Heart left ventricle (tissue), 16 donors: ENCODE measurements at places on chromosomes 6 and 20. TPM values are rescaled to one million over a fixed set of nuclear protein-coding genes. Genes with fewer than 3 reads are reported as not detected.

GRCh38 chr20:50346374-50347283, 156.0 kb downstream of the CEBPB start:
- H3K36me3 ChIP-seq = no peaks in the 10 kb centered on the region
- peak; percentile 92 for DNase-seq
- H3K4me1 ChIP-seq = peaks cover 72% of the 10 kb centered on the region
- H3K27me3 ChIP-seq = no peaks in the 10 kb centered on the region

The KIF25 gene
- not detected for total RNA-seq

DNA sequence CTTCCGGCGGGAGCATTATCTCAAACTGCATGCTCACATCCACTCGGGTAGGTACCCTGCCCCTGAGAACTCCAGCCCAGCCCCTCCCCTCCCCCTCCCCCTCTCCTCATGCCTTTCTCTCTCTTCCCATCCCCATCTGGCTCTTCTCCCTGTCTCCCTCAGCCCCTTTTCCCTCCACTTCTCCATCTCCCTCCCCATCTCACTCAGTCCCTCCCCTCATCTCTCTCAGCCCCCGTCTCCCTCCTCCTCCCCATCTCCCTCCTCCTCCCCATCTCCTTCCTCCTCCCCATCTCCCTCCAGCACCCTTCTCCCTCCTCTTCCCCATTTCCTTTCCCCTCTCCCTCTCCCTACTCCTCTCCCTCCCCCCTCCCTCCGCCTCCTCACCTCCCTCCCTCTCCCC, 27.3 kb upstream of the CHMP4B start:
- DNase-seq = no peak
- H3K4me1 ChIP-seq = no peaks in the 10 kb centered on the region
- no peak overlapping the region for H3K4me3 ChIP-seq
- H3K36me3 ChIP-seq = peaks cover 18% of the 10 kb centered on the region

DNA sequence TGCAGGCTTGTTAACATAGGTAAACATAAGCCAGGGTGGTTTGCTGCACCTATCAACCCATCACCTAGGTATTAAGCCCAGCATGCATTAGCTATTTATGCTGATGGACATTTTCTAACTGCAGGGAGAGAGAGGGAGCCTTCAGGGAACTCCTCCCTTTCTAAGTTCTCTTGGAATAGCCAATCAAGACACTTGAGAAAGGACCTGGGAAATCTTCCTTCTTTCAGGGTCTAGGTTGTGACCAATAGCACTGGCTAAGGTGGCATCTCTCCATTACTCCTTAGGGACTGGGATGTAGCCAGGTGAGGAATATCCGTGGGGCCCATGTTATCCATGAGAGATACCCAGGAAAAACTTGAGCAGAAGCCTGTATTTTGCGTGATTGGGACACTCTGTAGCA, 849.6 kb upstream of the MAP3K7 start:
- DNase-seq = no peak
- no peaks in the 10 kb centered on the region for H3K36me3 ChIP-seq
- H3K27me3 ChIP-seq = no peaks in the 10 kb centered on the region
- no peaks in the 10 kb centered on the region for H3K4me1 ChIP-seq
- no peak overlapping the region for H3K27ac ChIP-seq

- H3K27ac ChIP-seq = peak overlapping the region; percentile 3
- no peak overlapping the region for H3K4me3 ChIP-seq
Observed at GRCh38 chr6:129748901-129749748, 39.1 kb upstream of the ARHGAP18 start.

- no peak for DNase-seq
- peaks cover 4% of the 10 kb centered on the region for H3K27me3 ChIP-seq
- H3K4me1 ChIP-seq = peaks cover 5% of the 10 kb centered on the region
Observed at GRCh38 chr6:27332692-27333641, 20.9 kb upstream of the POM121L2 start.

The HLA-DPB1 gene
- total RNA-seq = 146 TPM

The CCN5 gene
- total RNA-seq = 34.7 TPM

DNA sequence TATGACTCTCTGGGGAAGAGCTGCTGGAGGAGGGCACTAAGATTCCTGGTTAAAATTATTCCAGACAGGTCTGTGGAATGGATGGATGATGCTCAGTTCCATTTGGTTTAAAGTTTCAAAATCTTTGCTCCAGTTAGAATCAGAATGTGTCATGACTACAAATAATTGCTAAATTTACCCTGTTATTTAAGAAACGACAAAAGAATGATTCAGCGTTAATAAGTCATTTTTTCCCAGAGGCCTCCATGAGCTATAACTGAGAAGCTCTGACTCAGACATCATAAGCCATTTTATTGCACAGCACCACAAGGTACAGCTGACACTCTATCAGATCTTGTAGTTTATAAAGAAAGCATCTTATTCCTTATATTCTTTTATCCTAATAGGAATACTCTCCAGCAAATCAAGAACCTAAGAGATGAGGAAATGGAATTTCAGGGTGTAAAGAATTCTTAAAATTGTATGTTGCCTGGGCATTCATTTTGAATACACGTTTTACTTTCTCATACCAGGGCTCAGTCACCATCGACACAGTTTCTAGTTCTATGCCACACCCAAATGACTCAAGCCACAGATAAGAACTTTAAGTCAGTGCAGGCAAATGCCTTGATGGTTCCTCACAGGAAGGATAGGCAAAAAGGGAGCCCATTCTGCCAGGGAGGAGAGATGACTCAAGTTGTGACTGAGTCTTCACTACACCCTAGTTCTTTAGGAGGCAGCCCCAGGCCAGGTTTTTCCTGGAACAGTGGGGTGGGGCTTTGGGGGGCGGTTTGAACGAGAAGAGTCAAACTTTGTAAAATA, 636.0 kb downstream of the MMUT start:
- DNase-seq = no peak
- no peak overlapping the region for H3K4me3 ChIP-seq
- no peak overlapping the region for H3K27ac ChIP-seq
- H3K4me1 ChIP-seq = no peaks in the 10 kb centered on the region

The CASS4 gene
- 3.8 TPM for total RNA-seq

DNA sequence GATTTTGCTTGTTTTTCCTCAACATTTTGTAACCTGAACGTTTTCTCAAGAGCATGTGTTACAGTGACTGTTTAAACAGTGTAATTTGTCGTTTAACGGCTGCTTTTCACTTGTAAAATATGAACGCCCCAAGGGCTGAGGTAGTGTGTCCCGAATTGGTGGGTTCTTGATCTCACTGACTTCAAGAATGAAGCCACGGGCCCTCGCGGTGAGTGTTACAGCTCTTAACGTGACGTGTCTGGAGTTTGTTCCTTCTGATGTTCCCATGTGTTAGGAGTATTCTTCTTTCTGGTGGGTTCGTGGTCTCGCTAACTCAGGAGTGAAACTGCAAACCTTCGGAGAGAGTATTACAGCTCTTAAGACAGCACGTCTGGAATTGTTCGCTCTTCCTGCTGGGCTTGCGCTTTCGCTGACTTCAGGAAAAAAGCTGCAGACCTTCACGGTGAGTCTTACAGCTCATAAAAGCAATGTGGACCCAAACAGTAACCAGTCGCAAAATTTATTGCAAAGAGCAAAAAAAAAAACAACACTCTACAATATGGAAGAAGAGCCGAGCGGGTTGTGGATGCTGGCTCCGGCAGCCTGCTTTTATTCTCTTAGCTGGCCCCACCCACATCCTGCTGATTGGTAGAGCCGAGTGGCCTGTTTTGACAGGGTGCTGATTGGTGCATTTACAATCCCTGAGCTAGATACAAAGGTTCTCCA, 25.1 kb upstream of the TRIM27 start:
- H3K4me3 ChIP-seq = no peak overlapping the region
- H3K36me3 ChIP-seq = no peaks in the 10 kb centered on the region
- H3K27ac ChIP-seq = no peak overlapping the region
- no peak for DNase-seq
- no peaks in the 10 kb centered on the region for H3K27me3 ChIP-seq
- no peaks in the 10 kb centered on the region for H3K4me1 ChIP-seq

The CALHM4 gene
- not detected for total RNA-seq

DNA sequence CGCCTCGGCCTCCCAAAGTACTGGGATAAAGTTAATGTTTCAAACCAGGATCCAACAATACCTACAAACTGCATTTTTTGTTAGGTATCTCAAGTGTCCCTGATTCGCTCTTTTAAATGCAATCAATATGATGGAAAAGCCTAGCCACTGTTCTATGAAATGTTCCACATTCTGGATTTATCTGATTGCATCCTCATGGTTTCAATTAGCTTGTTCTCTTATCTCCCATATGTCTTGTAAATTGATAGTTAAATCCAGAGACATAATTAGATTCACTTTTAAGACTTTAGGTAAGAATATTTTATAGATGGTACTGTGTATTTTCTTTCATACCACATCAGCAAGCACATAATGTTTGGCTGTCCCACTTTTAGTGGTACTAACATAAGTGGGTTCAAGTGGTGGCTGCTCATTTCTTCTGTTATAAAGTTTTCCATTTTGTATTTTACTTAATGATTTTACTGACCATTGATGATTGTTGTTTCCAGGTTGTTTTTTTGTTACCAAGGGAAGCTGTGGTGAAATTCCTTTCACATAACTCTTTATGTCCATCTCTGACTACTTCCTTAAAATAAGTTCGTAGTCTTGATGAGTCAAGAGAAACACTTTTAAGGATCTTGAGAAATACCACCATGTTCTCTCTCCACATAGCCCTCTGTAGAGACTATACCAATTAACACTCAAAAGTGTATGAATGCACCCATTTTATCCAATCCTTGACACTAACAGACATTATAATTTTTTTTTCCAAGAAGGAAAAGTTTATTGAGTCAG, 40.5 kb downstream of the RNGTT start:
- H3K4me3 ChIP-seq = no peak overlapping the region
- H3K27me3 ChIP-seq = no peaks in the 10 kb centered on the region
- H3K36me3 ChIP-seq = peaks cover 4% of the 10 kb centered on the region
- DNase-seq = no peak
- no peak overlapping the region for H3K27ac ChIP-seq

DNA sequence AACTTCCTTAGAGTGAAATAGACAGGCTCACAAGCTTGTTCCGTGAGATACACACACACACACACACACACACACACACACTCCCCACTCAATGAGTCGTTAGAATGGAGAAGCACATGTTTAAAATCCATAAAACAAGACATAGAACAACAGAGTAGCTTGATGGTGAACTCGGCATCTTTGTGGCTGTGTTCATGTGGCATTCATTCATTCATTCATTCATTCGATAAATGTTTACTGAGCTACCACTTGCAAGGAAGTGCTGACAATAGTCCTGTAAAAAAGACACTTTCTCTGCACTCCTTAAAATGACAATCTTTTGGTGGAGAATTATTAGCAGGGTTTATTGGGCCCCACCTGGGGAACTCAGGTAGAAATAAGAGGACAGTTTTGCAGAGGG, 242.0 kb downstream of the FOXA2 start:
- no peak overlapping the region for H3K27ac ChIP-seq
- H3K27me3 ChIP-seq = peaks cover 33% of the 10 kb centered on the region
- no peak overlapping the region for H3K4me3 ChIP-seq
- H3K4me1 ChIP-seq = no peaks in the 10 kb centered on the region
- no peak for DNase-seq

The AURKA gene
- 6.3 TPM for total RNA-seq

The CLIC5 gene
- total RNA-seq = 244 TPM

The CCM2L gene
- 7.9 TPM for total RNA-seq
